ENCODE measurements at places on chromosomes 2 and 18.

DNA sequence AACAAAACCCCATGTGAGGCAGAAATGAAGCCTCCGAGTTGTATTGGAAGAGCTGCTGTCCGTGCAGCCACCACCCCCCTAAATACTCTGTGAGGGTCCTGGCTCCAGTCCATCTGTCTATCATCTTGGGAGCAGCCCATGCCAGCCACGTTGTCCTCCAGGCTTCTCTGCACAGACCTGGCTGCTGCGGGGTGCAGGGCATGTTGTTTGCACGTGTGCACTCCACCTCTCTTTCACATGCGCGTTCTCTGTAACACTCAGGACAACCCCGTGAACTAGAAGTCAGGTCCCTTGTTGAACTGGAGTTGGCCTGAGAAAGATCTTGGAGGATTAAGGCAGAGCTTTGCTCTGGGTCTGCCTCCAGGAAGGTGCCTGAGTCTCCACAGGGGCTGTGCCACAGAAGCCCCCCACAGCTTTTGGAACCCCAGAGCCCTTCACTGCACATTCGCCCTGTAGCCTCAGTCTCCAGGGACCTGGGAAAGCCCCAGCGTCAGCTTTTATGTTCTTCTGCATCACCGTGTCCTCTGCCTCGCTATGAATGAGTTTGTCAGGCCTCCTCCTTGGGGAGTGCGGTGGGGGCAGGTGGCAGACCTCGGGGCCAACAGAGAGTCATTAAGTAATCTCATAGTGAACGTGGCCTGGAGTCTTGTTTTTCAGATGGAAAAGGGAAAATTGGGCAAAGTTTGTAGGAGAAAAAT is 16.6 kb downstream of the RTP5 start:
- no peak for DNase-seq

GRCh38 chr18:11500153-11501122 is 109.0 kb upstream of the SLC35G4 start:
- DNase-seq = no peak

GRCh38 chr2:157685572-157685971 is 56.9 kb upstream of the ACVR1C start:
- no peak for DNase-seq

- no peak for DNase-seq
Observed at GRCh38 chr2:210188190-210188589, 17.0 kb upstream of the KANSL1L start.

DNA sequence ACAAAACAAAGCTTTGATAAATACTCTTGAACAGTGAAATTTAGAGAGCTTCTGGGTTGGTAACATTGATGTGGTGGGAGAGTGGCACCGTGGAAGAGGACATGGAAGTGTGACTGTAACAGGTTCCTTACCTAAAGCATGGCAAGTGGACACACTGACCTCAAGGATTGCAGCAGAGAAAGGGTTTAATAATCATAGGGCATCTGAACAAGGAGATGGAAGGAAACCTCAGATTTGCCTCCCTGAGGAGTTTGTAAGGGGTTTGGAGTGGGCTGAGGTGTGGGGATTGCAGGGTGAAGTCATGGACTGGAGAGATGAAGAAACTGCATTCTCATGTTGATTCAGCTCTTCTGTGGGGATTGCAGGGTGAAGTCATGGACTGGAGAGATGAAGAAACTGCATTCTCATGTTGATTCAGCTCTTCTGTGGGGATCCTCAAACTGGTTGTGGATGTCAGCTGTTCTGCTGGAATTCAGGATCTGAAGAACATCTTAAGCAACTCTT is 83.8 kb upstream of the TLK1 start:
- no peak for DNase-seq

DNA sequence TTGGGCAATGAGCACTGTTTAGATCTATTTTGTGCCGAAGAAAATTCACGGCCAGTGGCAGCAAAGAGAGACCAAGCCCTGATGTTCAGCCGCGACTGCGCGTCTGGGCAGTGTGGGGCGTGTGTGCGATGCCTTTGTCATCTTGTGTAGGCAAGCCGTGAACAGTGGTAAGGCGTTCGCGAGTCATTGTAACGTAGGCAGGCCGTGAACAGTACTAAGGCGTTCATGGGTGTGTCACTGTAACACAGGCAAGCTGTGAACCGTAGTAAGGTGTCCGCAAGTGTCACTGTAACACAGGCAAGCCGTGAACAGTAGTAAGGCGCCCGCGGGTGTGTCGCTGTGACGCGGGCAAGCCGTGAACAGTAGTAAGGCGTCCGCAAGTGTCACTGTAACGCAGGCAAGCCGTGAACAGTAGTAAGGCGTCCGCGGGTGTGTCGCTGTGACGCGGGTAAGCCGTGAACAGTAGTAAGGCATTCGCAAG is 99.9 kb downstream of the NFATC1 start:
- DNase-seq = no peak

GRCh38 chr2:215851082-215851481 is 162.3 kb downstream of the MREG start:
- DNase-seq = no peak

DNA sequence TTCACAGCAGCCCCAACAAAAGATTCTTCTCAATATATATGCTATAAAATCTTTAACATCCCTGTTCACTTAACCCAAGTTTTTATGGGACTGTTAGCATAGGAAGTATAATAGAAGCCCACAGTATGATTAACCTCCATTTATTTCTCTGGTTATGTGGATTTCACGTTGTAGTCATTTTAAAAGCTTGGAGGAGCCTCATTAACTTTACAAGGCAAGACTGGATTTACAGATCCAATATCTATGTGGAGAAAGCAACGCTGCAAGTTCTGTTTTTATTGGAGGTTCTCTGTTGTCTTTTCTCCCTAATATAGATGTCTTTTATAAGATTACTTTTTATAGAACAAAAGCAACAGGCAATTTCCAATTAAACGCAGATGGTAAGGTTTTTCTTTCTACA is 114.9 kb upstream of the SYT4 start:
- no peak for DNase-seq

- DNase-seq = no peak
Observed at GRCh38 chr18:69737851-69738250, 209.8 kb downstream of the CD226 start.

- DNase-seq = no peak
Observed at GRCh38 chr18:36107477-36107876, 21.7 kb downstream of the SLC39A6 start.

GRCh38 chr2:58644451-58644850 is 403.3 kb upstream of the FANCL start:
- no peak for DNase-seq

DNA sequence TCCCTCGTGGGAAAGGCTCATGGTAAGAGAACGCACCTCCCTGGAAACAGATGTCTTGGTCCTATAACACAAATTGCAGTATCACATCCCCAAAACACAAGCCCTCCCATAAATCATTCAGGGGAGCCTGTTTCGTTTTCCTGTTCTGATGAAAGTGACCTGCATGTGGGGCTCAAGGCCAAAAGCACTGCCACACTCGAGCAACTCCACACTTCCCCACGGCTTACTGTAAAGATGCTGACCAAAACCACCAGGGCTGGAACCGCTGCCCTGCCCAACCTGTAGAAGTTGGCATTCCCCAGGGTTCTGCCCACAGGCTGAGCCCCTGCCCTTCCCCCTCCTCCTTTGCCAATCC is 139.7 kb downstream of the BCL11A start:
- DNase-seq = no peak

All from NCI-H446 (cell line).